ENCODE measurements at places on chromosomes 12 and 14. TPM values are rescaled to one million over a fixed set of nuclear protein-coding genes. Genes with fewer than 3 reads are reported as not detected.

GRCh38 chr12:51821440-51822260 is 26.9 kb downstream of the FIGNL2 start:
- no peak for DNase-seq

- DNase-seq, result no peak
Measured at GRCh38 chr14:22508150-22508457, 80.9 kb downstream of the DAD1 start.

DNA sequence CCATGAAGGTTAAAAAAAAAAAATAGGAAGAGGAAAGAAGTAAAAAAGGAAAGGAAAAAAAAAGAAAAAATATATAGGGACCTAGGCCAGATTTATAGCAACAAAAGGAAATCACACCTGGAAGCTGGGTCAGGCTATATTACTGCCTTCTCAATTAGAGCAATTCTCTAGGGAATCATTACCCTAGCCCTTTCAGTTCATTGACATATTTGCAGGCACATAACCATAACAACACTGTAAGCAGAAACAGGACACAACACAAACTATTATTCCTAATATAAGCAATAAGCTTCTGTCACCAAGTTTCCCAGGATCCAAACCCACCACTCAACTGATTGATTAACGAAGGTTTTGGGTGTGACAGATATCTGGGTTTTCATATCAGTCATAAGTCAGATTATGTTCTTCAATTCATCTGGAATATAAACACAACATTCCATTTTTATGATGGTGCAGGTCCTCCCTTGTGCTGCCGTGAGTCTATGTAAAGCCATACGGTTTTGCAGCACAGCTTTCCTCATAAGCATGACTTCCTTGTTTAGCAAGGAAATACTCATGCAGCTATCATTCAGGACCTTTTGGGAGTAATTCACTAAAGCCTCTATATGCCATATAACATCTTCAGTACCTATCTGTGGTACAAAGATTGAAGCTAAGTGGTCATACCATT is 4.2 kb downstream of the PCNX4 start:
- DNase-seq, result no peak

GRCh38 chr14:94269156-94269555 is 23.9 kb downstream of the SERPINA10 start:
- DNase-seq, result no peak

- no peak for DNase-seq
Measured at GRCh38 chr12:43921666-43922337, 85.9 kb downstream of the TMEM117 start.

DNA sequence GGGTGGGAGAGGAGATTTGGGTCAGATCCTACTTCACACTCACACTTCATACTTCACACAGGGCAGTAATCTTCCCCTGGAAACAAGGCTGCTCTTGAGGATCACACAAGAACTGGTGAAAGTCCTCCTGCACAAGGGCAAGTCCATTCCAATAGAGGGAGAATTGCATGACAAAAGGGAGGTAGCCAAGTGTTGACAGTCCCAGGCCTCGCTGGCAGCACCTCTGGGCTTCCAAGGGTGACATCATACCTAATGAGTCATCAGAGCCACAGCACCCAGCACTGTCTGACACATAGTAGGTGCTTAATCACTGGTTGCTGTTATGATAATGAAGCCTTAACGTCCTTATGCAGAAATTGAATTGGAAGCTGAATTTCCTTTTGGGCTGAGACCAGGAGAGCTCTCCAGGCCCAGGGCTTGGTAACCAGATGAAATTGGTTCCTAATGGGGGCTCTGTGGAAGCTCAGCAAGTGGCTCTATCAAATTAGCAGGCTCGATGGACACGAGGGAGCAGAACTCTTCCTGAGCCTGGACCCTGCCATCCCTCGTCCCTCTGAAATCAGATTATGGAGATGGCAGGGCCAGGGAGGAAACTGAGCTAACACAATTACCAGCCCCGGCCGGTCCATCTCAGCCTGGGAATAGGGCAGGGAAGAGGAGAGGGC is 58.8 kb upstream of the ACTN1 start:
- DNase-seq, result no peak

Gene TAS2R19
- not detected for total RNA-seq

Gene CLEC12A
- not detected for total RNA-seq
